ENCODE measurements at places on chromosomes 2 and 18.

DNA sequence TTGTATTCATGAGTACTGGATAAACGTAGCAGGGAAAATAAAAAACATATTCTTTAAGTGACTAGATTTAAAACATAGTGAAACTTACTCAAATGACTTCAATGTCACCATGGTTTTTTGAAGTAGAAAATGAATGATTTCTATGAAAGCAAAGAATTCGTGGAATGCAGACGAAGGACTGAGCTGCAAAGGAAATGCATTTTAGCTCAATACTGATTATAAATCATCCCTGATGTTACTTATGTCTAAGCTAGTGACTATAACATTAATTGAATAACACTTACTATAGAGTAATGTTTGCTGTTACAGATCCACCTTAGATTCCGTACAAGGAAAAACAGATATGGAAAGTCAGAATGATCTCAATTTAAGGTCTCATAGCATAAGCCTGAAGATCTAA lies 1257.7 kb upstream of the CDH2 start:
- no peak for DNase-seq

DNA sequence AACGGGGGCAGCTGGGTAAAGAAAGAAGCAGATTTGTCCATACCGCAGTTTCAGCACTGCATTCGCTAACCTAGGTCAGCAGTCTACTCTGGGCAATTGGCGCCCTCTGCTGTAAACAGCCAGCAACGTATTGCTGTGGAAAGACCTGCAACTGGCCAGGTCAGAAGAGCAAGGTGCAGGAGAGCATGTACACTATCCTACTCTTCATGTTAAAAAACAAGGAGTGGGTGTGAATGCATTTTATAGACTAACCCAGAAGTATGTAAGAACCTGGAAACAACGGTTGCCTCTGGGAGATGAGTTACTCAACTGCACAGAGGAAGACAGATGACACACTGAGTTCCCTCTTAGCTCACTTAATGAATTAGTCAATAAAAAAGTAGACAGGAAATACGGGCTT lies 6.2 kb downstream of the MRPS5 start:
- peak; percentile 46 for DNase-seq

DNA sequence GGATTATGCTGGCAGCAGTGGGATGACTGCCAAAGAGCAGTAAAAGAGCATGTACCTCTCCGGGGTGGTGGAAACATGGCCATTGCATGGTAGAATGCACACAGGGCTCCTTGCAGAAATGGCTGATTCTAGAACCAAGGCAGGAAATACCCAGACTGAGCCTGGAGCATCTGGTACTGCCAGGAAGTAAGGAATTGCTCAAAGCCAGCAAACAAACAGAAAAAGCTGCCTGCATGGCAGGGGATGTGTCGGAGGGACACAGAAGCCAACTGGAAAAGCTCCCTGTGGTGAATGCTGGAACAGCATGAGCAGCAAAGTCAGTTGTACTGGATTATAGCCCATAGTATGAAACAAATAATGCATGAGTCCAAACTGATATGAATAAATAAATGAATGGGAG lies 78.0 kb upstream of the NFATC1 start:
- no peak for DNase-seq

- no peak for DNase-seq
Measured at GRCh38 chr18:27276886-27277285, 91.8 kb upstream of the CHST9 start.

- DNase-seq = no peak
Measured at GRCh38 chr2:206316141-206316540, 41.7 kb downstream of the ZDBF2 start.

- DNase-seq = no peak
Measured at GRCh38 chr2:71788186-71788525, 334.8 kb downstream of the DYSF start.

DNA sequence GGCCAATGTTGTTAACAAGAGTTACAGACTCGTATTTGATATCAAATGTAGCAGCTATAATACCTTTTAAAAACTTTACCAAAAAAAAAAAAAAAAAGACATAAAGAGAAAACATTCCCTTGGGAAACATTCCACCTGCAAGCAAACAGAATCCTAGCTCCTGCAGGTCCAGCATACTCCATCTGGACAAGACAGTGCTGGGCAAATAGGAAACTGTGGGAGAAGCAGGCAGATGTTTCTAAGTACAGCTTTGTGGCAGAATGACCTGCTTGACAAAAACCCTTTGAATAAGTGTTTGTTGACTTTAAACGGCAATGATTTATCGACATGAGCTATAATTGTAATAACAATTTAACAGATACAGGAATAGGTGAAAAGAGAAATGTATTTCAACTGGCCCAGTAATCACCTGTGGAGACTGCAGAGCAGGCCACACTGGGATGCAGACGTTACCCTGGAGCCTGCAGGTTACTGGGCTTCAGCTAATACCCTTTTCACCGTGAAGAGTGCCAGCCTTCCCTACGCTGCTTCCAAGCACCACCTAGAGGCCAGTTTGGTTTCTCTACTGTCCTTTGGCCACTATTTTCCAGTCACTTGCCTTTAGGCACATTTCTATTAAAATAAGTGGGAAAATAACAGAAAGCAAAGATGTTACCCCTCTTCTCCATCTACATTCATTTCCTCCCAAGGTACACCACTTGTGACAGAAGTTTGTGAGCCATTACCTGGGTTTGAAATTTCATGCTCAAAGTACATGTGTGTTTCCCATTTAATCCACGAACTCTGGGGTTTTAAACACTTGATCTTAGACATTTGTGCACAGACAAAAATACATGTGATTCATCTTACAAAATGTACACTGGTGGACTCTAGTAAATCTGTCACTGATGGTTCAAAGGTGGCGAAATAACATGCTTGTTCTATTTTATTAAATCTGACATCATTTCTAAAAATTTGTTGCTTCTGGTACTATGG lies 96.9 kb upstream of the ZNF397 start:
- DNase-seq = no peak

GRCh38 chr2:5664278-5664681 lies 27.9 kb upstream of the SOX11 start:
- DNase-seq = no peak

All from activated T-helper 1 cell treated with anti-CD3 and anti-CD28 coated beads, Interleukin-2, amount 50 U/mL, for 16 hours (primary cell).